ENCODE measurements at places on chromosomes 11 and 22.

- DNase-seq = no peak
Measured at GRCh38 chr11:102415304-102415916, 37.2 kb downstream of the TMEM123 start.

DNA sequence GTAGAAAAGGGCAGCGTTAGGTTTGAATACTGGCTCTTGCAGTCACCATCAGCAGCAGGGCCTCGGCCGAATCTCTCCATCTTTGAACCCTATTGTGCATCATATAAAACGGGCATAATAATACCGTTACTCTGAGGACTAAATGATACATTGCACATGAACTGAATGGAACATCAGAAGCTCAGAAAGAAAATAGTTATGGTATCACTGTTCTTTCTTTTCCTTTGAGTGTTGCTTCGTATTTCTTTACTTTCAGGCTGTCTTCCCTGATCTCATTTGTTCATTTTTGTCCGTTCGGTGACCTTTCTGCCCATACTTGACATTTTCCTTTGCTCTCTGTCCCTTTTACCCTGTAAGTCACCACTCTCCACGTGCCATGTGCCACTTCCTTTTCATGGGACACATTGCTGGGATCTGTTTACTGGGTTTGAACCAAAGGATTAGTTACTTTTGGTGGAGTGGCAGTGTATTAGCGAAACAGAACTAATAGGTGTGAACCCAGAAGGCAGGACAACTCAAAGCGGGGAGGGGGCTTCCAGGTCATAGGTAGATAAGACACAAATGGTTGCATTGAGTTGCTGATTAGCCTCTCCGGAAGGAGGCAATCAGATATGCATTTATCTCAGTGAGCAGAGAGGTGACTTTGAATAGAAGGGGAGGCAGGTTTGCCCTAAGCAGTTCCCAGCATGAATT, 717 bp upstream of the ZNF202 start:
- no peak for DNase-seq

GRCh38 chr22:23769321-23769965, 1.7 kb upstream of the CHCHD10 start:
- DNase-seq = no peak

DNA sequence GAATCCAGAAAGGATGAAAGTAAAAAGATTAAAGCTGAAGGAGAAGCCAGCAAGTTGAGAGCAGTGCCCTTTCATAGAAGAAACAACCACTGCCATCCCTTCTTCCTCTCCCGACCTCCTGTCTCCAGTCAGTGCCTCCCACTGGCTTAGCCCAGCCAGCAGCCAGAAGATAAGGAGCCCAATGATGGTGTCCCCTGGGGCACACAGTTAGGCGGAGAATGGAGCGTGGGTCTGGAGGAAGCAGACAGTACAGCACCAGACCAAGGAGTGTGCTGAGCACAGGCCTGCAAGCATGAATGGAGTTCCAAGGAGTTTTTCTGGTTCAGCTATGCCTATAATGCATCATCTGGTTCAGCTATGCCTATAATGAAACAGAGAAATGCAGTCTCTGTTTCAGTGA, 54.3 kb upstream of the TNRC6B start:
- DNase-seq = no peak

- DNase-seq = no peak
Measured at GRCh38 chr11:116556483-116556882, 216.3 kb downstream of the BUD13 start.

GRCh38 chr22:27918341-27919221, 475 bp downstream of the PITPNB start:
- no peak for DNase-seq

GRCh38 chr11:73393479-73394415, 17.5 kb downstream of the RELT start:
- DNase-seq = peak; percentile 67

DNA sequence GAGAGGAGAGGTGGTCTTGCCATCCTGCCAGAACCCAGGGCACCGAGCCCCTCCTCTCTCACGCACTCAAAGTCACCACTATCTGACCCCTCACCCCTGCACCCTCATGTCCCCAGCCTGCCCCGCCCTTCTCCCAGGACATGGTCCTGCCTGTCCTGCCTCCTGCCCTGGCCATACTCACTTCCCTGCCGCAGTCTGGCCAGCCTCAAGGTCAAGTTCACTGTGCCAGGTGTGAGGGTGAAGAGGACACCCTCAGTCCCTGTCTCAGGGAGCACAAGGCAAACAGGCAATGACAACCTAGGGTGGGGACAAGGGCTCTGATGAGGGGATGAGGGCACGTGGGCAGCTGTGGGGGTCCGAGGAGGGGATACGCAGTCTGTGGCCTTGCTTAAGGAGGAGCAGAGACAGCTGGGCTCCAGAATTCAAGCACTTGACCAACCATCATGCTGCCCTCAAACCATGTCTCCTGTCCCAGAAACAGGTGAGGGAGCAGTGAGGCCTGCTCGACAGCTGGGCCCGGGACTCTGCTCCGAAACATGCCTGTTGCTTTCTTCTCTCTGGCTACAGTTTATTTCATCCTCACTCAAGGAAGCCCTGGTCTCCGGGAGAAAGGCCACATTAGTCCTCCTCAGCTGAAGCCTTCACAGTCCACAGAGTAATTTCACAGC, 36.6 kb downstream of the PDGFB start:
- no peak for DNase-seq

DNA sequence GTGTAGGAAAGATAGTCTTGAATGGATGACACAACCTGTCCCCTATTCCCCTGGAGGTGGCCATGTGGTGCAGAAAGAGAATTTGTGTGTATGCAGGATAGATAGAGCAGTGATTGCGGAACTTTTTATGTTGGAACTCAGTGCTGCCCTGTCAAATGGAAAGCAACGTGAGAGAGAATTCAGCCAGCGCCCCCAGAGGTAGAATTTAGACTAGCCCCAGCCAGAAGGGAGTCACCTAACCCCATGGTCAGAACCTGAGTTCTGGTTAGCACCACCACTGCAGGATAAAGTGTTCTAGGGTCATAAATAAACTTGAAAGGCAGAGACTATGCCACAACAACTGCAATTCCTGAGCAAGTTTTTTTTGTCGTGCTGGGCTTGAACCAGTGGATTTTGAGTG, 152.9 kb upstream of the GRIA4 start:
- DNase-seq = no peak

- no peak for DNase-seq
Measured at GRCh38 chr11:62400760-62401159, 18.1 kb upstream of the SCGB1A1 start.

- DNase-seq = no peak
Measured at GRCh38 chr11:128190312-128190711, 397.0 kb downstream of the ETS1 start.

- no peak for DNase-seq
Measured at GRCh38 chr11:65574811-65575567, 864 bp upstream of the EHBP1L1 start.

GRCh38 chr11:133705074-133705648, 140.2 kb downstream of the SPATA19 start:
- DNase-seq = no peak

DNA sequence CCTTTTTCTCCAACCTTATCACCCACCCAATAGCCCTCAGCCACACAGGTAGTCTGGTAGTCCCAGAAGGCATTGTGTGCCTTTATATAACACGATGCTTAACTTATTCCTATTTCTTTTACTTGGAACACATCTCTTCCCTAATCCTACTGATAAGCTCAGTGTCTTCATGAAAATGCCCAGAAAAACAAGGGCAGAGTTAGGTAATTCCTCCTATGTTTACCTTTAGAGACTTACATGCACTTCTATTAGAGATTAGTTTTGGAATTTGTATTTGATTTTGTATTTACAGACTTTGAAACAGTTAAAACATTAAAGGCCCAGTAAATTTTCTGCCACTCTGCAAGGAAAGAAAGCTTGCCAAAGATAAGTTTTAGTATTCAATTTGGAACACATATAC, 637.8 kb upstream of the CCDC90B start:
- no peak for DNase-seq

GRCh38 chr11:33775467-33775807, 1.1 kb upstream of the FBXO3 start:
- DNase-seq = no peak

DNA sequence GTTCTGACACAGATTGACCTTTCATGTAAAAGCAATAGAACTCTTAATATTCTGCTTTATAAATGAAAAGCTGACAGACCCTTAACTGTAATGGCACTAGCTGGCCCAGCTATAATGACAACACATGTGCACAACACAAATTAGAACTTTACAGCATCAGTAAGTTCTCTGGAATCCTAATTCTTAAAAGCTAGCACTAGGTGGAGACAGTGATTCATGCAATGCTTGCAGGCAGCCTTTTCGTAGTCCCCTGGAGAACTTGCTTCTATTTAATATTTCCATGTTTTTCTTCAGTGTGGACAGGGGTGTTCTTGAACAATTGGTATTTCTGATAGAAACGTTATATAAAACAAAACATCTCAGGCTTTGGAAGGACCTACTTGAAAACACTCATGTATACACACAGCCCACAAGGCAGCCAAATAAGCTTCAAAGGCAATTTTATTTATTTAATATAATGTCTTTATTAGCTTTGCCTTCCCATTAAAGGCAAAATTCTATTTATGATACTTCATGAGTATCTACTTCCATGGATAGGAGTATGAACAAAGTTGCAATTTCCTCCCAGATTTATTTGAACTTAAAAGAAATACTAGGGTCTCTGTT, 374.3 kb upstream of the MPPED2 start:
- no peak for DNase-seq

DNA sequence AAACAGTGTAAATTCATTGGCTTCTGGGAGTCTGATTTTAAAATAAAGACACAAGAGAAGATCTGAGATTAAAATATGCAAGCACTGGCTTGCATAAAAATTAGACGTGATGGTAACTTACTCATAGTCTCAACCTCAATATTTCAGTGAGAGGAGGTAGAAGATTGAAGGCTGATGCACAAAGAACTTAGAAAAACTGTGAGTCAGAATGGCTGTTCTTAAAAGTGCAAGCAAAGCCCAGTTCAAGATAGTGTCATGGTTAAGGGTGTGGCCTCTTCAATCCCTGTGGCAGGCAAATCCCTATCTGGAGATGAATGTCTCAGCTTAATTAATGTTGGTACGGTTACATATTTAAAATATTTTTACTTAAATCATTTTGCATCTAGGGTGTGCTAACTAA, 33.6 kb upstream of the FIBIN start:
- DNase-seq = no peak

GRCh38 chr22:38981992-38982927, at the start of gene APOBEC3B:
Gene APOBEC3B (plus strand): TSS chr22:38982347. CDS start chr22:38982454, 107 bp downstream.
- DNase-seq = peak; percentile 48

- no peak for DNase-seq
Measured at GRCh38 chr22:23061471-23062280, 8.6 kb upstream of the GNAZ start.

GRCh38 chr11:100970283-100971164, 159.1 kb downstream of the PGR start:
- DNase-seq = no peak

- no peak for DNase-seq
Measured at GRCh38 chr22:17570851-17571631, 7.7 kb downstream of the SLC25A18 start.

DNA sequence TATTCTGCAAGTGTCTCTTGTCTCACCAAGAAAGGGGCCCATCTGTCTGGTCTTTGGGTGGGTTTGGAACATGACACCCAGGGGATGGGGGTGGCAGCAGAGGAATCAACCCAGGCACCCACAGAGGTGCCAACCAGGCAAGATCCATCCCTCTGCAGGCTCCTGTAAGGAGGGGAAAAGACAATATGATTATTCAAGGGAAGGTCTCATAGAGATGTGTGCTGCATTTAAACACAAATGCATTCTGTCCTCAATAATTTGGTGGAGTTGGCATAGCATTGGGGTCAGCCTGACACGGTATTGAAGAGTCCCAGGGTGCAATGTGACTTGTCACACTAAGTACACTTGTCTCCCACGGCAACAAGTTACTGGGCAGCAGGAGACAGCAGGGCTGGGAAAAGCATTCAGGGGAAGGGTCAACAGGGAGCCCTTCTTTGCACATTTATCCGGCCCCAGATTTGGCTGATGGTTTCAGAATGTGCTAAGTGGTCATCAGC, 33.1 kb upstream of the SPON1 start:
- no peak for DNase-seq

- no peak for DNase-seq
Measured at GRCh38 chr11:108494182-108494581, 4.0 kb downstream of the POGLUT3 start.

DNA sequence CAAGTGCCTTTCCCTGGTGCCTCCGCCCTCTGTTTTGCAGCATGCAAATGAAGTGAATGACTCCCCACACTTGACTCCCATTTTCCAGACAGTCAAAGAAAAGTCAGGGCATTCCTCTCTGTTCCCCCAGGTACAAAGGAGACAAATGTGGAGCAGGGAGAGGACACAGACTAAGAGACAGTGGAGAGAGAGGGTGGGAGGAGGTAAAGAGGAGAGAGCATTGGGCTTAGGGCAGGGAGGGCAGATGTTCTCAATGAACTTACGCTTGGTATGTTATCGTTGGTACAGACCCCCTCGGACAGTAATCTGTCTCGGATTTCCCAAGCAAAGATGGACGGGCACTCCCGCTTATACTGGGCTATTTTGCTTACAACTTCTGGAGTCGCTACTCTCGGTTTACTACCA, 9.8 kb downstream of the PAX6 start:
- DNase-seq = no peak

- no peak for DNase-seq
Measured at GRCh38 chr22:49448526-49448925, 379.1 kb downstream of the BRD1 start.

GRCh38 chr22:46021577-46021976, 44.6 kb upstream of the WNT7B start:
- no peak for DNase-seq

- DNase-seq = no peak
Measured at GRCh38 chr11:68829581-68829980, 12.1 kb downstream of the CPT1A start.

DNA sequence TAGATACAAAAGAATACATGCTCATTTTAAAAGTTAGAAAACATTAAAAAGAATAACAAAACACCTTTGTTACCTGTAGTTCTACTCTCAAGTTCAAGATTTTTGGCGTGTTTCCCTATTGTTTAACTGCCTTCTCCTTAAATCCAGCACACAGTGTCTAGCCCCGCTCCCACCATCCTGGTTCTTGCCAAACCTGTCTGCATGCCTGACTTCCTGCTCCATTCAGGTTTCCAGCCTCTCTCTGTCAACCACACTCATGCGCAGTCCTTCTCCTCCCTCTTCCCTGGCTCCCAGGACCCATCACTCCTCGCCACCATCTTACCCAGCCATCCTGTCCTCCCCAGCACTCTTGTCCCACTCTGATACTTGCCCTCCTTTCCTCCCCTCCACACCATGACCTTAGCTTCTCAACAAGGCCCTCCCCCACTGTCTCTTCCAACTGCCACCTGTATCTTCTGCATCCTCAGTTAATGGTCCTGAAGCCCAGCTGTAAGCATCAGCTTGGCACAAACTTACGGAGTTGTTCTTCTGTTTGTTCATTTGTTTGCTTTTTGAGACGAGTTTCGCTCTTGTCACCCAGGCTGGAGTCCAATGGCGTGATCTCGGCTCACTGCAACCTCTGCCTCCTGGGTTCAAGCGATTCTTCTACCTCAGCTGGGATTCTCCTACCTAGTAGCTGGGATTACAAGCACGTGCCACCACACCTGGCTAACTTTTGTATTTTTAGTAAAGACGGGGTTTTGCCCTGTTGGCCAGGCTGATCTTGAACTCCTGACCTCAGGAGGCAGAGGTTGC, 7.5 kb upstream of the MYH9 start:
- DNase-seq = no peak

- DNase-seq = no peak
Measured at GRCh38 chr11:61571869-61572268, 9.0 kb downstream of the SYT7 start.
